ENCODE measurements at places on chromosomes 3 and 15. TPM values are rescaled to one million over a fixed set of nuclear protein-coding genes. Genes with fewer than 3 reads are reported as not detected.

The CPB1 gene
- polyA plus RNA-seq, result 0.96 TPM

The GOLGA8S gene
- polyA plus RNA-seq, result 2.1 TPM

DNA sequence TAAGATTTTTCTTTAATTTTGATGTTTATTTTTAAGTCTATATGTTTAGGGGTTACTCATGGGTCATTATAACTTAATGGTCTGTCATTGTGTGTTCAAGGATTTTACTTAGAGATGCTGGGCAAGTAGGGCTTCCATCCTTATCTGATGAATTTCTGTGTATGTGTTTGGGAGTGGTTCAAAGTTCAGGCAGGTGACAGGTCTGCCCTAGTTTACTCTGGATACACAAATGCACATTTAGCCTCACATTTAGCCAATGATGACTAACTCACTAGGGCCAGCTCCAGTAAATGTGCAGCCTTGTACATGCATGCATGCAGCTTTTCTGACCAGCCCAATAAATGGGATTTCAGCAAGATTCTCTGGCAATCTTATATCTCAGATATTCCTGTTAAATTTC lies 554.1 kb downstream of the SI start:
- no peak for DNase-seq

GRCh38 chr3:34200576-34200975 lies 402.1 kb downstream of the PDCD6IP start:
- DNase-seq, result no peak

GRCh38 chr3:13318626-13319470 lies 101.3 kb downstream of the NUP210 start:
- no peak for DNase-seq

DNA sequence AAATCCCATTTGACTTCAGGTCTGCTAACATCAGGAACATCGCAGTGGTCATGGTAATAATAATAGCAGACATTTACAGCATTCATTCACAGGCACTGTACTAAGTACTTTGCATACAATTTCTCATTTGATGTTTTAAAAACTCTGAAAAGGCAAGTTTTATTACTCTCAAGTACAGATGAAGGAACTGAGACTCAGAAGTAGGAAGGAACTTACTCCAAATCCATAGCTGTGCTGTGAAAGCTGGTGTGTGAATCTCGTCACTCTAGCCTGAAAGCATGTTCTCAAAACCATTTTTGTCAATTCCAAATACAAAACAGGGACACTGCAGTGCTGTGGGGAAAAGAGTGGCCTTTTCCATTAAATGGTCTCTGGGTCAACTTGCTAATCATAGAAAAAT lies 179.9 kb downstream of the FAM43A start:
- DNase-seq, result no peak

DNA sequence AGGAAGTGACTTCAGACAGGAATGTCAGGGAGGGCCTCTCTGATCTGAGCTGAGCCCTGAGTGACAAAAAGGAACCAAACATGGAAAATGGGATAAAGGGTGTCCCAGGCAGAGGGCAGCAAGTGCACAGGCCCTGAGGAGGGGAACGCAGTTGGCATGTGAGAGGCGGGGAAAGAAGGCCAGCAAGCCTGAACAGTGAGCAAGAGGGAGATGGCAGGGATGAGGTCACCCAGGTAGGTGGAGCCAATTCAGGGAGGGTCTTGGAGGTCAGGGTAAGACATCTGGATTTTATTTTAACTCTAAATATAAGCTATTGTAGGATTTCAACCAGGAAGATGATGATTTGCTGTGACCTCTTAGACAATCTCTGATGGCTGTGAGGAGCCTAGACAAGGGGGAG lies 167.7 kb downstream of the LRTM1 start:
- DNase-seq, result no peak

- DNase-seq, result no peak
Observed at GRCh38 chr15:32852771-32853170, 135.0 kb downstream of the GREM1 start.

GRCh38 chr3:54905920-54906319 lies 21.9 kb downstream of the LRTM1 start:
- DNase-seq, result no peak

- DNase-seq, result no peak
Observed at GRCh38 chr3:166111562-166111961, 274.3 kb upstream of the BCHE start.

DNA sequence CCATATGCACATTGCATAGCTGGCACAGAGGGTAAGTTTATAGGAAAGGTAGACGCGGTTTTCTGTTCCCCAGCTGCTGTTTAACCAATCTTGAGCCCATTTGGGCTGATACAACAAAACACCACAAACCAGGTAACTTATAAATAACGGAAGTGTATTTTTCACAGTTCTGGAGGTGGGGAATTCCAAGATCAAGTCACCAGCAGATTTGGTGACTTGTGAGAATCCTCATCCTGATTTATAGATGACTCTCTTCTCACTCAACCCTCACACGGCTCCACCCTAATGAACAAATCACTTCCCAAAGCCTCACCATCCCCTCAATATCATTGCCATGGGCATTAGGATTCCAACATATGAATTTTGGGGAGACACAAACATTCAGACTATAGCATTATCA lies 694.4 kb upstream of the NR2F2 start:
- no peak for DNase-seq

DNA sequence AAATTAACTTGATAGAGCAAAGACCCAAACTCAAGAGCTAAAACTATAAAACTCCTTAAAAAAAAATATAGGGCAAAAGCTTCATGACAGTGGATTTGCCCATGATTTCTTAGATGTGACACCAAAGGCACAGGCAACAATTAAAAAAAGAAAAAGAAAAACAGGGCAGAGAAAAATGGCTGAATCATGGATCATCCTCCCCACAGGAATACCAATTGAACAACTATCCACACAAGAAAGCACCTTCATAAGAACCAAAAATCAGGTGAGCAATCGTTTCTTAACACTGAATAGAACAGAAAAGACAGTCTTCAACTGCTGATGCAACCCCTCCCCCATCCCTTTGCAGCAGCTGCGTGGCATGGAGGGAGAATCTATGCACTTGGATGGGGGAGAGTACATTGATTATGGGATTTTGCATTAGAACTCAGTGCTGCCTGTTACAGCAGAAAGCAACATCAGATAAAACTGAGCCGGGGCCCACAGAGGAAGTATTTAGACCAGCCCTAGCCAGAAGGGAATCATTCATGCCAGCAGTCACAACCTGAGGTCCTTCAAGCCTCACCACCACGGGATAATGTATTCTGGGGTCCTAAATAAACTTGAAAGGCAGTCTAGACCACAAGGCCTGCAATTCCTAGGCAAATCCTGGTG lies 15.7 kb downstream of the C3orf33 start:
- DNase-seq, result no peak

GRCh38 chr3:18419232-18419631 lies 5.9 kb downstream of the SATB1 start:
- DNase-seq, result no peak

DNA sequence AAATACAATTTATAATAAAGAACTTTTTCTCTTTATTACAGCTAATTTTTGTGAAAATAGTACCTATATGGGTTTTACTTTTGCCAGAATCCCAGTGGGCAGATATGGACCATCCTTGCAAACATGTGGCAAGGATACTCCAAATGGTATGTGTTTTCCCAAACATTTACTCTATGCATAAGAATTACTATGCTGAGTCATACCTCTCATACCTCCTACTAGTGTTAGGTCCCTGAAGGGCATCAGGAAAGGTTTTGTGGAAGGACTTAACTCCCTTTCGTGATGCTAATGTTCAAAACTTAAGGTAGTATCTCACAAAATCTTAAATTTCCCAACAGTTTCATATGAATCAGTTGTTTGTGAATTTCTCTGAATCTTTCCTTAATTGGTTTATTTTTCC lies 21.3 kb downstream of the ADGRG7 start:
- no peak for DNase-seq

DNA sequence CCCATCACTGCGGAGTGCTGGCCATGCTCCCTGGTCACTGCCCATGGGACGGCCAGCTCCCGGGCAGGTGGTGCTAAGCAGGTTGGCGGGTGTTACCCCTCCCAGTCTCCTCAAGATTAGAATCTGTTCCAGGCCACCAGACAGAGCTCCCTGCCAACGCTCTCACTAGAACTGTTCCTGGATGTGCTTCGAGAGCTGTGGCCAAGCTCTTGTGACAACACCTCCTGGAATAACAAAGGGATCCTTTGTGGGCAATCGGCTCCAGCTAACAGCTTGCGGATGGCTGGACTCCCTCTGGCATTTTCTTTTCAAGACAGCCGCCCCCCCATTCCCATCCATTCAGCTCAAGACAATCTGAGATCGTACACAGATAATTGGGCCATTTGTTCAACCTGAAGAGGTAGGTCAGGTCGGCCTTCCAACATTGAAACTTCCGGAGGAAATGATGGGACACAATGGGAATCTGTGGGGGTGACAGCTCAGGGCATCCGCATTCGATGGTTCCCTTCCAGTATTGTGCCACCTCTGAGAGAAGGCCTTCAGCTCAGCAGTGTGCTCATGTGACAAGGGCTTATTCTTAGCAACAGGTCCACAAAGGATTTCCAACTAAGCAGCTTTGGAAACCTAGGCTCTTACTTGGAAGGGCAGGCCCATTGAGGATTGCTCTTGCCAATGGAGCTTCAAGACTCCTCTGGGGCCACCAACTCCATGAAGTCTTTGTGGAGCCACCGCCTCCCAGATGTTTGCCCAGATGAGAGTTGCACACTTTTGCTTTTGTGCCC lies 11.6 kb upstream of the EPHB3 start:
- DNase-seq, result no peak
